Right lobe of liver (tissue), 6 donors: ENCODE measurements at places on chromosomes 13 and 19. TPM values are rescaled to one million over a fixed set of nuclear protein-coding genes. Genes with fewer than 3 reads are reported as not detected.

The APOC4 gene
- 462 TPM for total RNA-seq

GRCh38 chr13:21942061-21942460 is 271.2 kb downstream of the FGF9 start:
- H3K27ac ChIP-seq, result no peak overlapping the region
- H3K4me1 ChIP-seq, result no peaks in the 10 kb centered on the region
- no peaks in the 10 kb centered on the region for H3K36me3 ChIP-seq
- DNase-seq, result no peak

The SHC2 gene
- 48.4 TPM for total RNA-seq

DNA sequence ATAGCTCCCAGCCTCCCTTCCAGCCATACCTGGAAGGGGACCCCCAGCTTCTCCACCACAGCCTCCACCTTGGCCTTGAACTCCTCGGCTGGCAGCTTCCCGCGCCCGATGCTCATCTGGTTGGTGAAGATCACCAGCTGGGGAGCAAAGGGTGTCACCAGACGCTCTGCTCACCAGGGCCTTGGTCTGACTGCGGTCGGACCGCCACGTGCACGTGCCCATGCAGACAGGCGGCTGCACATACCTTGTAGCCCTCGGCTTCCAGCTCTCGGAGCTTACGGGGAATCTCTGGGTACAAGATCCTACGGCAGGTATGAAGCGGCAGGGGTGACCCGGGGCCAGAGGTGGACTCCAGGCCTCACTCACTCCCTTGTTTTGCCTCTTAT is 3.4 kb downstream of the PNKP start:
- no peaks in the 10 kb centered on the region for H3K27me3 ChIP-seq
- H3K4me3 ChIP-seq, result no peak overlapping the region
- H3K36me3 ChIP-seq, result peaks cover 3% of the 10 kb centered on the region
- no peak overlapping the region for H3K27ac ChIP-seq
- peak; percentile 26 for DNase-seq

GRCh38 chr19:6489278-6490061 is 7.9 kb upstream of the DENND1C start:
- no peaks in the 10 kb centered on the region for H3K4me1 ChIP-seq
- H3K4me3 ChIP-seq, result no peak overlapping the region
- H3K27me3 ChIP-seq, result no peaks in the 10 kb centered on the region
- H3K36me3 ChIP-seq, result no peaks in the 10 kb centered on the region
- no peak for DNase-seq

- H3K4me3 ChIP-seq, result no peak overlapping the region
- no peak for DNase-seq
- H3K27me3 ChIP-seq, result no peaks in the 10 kb centered on the region
Measured at GRCh38 chr13:89796196-89796595, 1551.3 kb upstream of the MIR17HG start.

GRCh38 chr13:26909477-26909876 is 148.9 kb upstream of the GPR12 start:
- no peaks in the 10 kb centered on the region for H3K36me3 ChIP-seq
- H3K4me1 ChIP-seq, result no peaks in the 10 kb centered on the region
- no peak overlapping the region for H3K27ac ChIP-seq
- no peak overlapping the region for H3K4me3 ChIP-seq
- DNase-seq, result no peak

DNA sequence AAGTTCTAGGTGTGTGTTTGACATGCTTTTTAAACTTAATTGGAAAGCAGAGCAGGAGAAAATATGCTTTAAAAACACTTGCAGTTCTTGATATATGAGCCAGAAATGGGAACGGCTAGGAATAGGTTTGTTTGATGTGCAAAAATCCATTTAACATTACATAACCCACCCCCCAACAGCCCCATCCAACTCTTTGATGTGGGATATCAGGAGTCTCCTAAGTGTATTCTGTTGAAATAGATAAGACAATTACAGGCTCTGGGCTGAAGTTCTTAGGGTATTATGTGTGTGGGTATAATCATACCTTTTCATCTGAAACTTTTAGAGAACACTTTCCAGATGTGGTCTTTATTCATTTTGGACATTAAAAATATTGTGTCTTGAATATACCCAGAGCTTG is 240.4 kb upstream of the CSNK1A1L start:
- no peaks in the 10 kb centered on the region for H3K4me1 ChIP-seq
- H3K27ac ChIP-seq, result no peak overlapping the region
- DNase-seq, result no peak
- no peaks in the 10 kb centered on the region for H3K36me3 ChIP-seq
- no peaks in the 10 kb centered on the region for H3K27me3 ChIP-seq
- no peak overlapping the region for H3K4me3 ChIP-seq

The ZNF155 gene
- total RNA-seq, result 1.9 TPM

- no peaks in the 10 kb centered on the region for H3K36me3 ChIP-seq
- H3K27ac ChIP-seq, result peak overlapping the region; percentile 97
- peak; percentile 85 for DNase-seq
- peaks cover 74% of the 10 kb centered on the region for H3K4me1 ChIP-seq
Measured at GRCh38 chr19:44747739-44748425, 626 bp upstream of the BCL3 start.
